Activated CD4-positive, CD25-positive, alpha-beta regulatory T cell (primary cell): ENCODE measurements at places on chromosomes 2 and 18.

GRCh38 chr2:230267059-230267458 lies 41.5 kb downstream of the SP140 start:
- no peak for DNase-seq

GRCh38 chr18:44216169-44216568 lies 464.5 kb upstream of the SETBP1 start:
- no peak for DNase-seq

DNA sequence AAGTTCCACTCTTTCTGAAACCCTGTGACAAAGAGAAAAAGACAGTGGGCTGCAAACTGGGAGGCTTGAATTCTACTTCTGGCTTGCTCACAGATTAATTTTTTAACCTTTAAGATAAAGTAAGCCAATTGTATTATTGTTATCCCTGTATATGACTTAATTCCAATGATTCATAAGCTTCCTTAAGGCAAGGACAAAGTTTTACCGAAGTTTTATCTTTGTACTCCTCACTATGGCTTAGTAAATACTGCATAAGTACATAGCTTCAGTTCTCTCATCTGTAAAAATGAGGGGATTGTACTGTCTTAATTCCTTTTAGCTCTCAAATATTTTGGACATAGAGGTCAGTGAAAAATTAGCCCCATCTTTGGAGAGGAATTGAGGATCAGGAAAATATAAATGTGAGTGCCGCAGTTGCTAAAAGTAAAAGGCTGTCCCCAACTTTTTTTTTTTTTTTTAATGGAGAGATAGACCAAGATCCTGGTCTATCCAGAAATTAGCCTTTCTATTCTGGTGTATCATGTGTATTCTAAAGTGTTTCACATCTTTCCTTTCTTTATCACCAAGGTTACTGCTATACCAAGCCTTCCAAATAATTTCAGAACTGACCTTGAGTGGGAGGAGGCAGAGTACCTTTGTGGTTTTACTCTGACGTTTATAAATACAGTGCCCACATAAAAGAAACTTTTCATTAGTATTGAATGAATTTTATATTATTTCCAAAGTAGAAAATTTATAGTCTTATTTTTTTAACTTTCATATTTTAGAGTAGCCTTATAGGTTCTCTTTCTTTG lies 13.3 kb downstream of the RELCH start:
- DNase-seq, result no peak

- no peak for DNase-seq
Measured at GRCh38 chr18:43635397-43635796, 358.1 kb upstream of the SYT4 start.

DNA sequence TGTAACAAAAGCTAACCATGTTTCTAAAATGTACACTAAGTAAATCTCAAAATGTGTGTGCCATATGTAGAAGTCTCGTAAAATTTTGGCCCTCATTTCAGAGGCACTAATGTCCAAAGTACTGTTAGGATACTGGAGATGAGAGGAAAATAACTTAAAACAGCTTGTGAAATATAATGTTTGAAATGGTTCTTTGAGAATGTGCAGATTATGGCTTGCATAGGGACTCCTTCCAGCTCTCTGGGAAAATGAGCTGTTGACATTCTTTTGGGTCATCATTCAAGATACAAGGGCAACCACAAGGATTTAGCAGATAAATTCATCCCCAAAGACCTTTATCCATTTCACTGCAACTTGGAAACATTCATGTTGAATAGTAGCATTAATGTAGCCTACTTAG lies 38.1 kb upstream of the OTX1 start:
- no peak for DNase-seq

- DNase-seq, result no peak
Measured at GRCh38 chr2:112957511-112957910, 20.3 kb upstream of the IL36G start.

DNA sequence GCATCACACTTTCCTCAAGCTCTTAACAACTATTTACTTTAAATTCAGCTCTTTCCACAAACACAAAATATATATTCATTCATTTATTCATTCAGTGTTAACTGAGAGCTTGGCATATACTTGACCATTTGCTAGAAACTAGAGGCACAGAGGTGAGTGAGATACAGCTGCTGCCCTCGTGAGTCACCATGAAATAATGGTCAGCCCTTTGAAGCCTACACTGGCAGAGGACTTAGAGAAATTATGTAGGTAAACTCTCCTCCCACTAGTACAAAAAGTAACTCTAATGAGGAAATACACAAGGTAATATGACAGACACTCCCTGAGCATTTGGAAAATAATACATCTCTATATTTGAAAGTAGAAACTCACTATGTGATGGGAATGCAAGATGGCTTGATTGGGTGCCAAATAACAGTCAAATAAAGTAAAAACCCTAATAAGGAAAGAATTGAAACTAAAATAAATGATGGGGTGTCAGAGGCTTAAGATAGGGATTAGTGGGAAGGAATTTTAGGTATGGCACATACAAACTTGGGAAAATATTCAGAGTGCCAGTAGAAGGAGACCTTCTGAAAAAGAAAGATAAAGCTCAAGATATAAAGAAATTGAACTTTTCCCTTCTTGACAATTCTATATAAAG lies 61.1 kb downstream of the ANTXR1 start:
- DNase-seq, result no peak

GRCh38 chr18:7336623-7337022 lies 105.7 kb downstream of the LRRC30 start:
- no peak for DNase-seq

- no peak for DNase-seq
Measured at GRCh38 chr2:209424199-209424701, 403 bp downstream of the MAP2 start.

DNA sequence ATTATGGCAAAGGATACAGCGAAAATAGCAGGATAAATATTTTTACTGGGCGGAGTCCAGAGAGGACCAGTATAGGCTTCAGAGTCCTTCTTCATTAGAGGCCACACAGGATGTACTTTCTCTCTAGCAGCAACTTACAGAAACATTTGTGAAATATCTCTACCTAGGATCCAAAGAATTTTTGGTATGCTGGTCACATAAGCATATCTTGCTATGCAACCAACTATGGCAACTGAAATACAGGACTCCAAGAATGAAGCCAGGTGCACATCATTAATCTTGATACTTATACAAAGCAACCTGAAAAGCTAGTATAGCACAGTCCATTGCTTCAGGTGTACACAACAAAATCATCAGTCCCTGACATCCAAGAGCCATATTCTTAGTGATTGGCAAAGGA lies 59.1 kb upstream of the NABP1 start:
- no peak for DNase-seq

GRCh38 chr2:237413777-237414661 lies at the start of gene COL6A3:
COL6A3 (minus strand) TSS chr2:237414164; CDS start chr2:237396817, 17,347 bp downstream.
- DNase-seq, result no peak

GRCh38 chr2:162731917-162732804 lies 106.4 kb downstream of the KCNH7 start:
- DNase-seq, result no peak

DNA sequence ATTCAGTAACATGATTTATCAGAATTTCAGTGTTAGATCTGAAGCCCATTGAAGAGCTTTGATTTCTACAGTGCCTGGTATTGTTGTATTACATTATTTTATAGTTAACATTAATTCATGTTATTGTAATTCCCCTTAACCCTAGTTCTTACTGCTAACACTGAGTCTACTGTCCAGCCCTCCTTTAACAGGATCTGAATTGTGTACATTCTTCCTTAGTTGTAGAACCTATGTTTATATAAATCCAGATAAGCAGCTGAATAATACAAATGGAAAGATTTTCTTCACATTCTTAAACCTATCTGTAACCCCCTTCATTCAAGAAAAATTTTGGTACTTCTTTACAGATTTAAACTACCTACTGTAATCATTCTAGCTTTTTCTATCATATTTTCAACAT lies 14.7 kb downstream of the NDUFAF7 start:
- DNase-seq, result no peak

GRCh38 chr18:62839874-62840713 lies 124.8 kb downstream of the PHLPP1 start:
- DNase-seq, result no peak

DNA sequence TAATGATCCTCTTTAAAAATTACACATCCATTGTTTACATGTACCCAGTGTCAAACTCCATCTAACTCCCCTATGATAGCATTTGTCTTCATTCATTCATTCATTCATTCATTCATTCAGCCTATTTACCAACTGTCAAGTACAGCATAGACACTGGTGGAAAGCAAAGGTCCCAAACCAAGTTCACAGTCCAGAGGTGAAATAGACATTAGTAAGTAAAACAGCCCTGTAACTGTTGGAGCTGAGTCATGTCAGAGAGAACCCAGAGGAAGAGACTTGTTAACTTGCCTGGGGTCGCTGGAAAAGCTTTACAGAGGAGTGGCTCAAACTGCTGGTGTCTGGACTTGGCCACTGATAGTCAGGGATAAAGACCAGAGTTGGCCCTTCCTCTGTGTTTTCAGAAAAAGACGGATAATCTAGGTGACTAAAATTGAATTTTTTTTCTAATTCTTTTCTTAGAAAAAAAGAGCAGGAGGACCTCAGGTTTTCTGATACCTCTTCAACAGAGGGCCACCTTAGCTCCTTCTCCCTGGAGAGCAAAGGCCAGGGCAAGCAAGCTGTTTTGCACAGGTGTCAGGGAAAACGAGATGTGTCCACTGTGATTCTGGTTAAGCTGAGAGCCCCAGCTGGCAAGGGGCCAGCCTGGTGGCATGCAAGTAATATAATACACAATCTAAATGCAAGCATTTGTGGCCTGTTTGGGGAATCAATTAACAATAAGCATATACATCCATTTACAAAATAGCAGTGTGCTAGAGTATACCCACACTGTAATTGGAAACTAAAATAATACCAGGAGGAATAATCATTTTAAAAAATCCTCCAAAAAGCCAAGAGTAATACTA lies 96.7 kb upstream of the SLC14A2 start:
- DNase-seq, result no peak

GRCh38 chr2:69770193-69770702 lies 28.3 kb downstream of the ANXA4 start:
- no peak for DNase-seq

DNA sequence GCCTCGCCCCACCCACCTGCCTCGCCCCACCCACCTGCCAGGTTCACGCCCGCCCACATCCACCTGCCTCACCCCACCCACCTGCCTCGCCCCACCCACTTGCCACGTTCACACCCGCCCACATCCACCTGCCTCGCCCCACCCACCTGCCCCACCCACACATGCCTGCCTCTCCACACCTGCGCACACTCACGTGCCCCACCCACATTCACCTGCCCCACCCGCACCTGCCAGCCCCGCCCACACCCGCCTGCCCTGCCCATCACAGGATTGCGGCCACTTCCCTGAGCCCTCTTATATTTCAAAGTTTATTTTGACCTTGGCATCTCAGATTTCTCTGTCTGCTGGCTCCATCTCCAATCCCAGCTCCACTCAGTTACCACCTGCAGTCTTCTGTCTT lies 217.5 kb upstream of the SOX11 start:
- no peak for DNase-seq

DNA sequence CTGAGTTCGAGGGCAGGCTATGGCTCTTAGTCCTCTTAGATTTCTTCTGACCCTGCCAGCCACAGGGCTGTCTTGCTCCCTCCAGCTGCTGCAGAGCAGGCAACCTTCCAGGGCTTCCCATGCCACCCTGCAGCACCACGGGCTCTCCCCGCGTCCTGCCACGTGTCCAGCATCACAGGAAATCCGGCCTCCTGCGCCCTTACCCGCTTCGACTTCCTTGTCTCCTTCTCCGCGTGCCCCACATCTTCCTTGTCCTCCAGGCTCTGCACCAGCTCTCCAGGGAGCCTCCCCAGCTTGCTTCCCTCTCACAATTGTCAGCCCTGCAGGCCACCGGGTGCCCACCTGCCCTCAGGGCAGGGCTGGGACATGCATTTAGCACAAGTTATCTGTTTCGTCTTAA lies 253.5 kb downstream of the DCDC2C start:
- DNase-seq, result no peak

DNA sequence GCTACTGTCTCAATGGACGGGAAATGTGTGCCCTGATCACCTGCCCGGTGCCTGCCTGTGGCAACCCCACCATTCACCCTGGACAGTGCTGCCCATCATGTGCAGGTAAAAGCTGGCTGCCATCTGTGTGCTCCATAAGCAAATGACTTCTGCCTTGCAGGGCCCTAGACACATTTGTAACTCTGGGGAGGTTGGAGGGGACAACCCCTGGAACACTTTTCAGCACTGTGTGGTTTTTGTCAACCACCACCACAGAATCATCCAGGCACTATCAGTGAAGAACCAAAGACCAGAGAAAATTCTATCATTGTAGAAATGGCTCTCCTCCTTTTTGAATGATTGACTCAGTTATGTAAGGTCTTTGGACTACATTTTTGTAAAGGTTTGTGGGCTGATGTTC lies 84.3 kb downstream of the FEZ2 start:
- no peak for DNase-seq

DNA sequence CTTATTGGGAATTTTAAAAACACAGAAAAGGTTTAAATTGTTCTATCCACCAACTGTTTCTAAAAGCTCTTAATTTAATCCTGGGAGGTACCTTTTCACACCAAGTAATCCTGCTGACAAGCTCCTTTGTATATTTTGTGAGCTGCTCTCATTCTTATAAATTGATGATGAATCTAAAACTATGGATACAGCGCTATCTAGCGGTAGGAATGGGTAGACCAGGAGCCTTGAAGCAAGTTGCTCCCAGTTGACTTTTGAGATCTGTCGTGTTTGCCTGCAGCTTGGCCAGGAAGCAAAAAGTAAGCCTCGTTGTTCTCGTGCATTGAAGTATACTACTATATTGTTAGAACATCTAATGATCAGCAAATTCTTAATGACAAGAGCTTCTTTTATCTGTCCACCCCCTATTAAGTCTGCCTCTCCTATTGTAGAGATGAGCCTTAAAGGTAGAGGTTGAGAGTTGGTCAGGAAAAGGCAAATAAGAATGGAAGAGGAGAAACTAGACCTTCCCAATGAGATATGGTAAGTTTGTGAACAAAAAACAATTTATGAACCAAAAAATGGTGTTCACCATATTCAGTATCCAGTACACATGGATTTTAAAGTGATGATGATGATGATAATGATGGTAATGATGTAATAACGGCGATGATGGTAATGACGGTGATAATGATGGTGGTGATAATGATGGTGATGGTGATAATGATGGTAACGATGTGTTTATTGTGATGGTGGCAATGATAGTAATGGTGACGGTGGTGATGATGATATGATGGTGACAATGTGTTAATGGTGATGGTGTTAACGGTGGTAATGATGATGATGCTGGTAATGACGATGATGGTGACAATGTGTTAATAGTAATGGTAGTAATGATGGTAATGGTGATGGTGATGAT lies 212.1 kb upstream of the NCKAP5 start:
- DNase-seq, result no peak
